ENCODE measurements at places on chromosomes 12 and 14.

DNA sequence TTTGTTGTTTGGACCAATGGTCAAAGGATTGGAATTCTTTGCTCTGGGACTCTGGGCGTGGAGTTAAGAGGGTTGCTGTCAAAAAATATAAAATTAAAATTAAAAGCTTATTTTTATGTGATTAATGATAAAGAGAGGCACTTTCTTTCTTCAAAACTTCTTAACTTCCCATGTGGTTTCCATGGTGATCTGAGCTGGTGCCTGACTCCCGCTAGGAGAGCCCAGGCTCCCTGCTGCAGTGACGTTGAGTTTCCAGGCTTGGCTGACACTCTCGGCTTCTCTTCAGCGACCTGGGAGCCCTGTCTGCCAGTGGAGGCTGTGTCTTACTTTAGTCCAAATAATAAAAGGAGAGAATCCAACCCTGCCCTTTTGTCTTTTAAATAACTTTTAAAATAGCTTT lies 84.4 kb downstream of the GALC start:
- no peak for DNase-seq

DNA sequence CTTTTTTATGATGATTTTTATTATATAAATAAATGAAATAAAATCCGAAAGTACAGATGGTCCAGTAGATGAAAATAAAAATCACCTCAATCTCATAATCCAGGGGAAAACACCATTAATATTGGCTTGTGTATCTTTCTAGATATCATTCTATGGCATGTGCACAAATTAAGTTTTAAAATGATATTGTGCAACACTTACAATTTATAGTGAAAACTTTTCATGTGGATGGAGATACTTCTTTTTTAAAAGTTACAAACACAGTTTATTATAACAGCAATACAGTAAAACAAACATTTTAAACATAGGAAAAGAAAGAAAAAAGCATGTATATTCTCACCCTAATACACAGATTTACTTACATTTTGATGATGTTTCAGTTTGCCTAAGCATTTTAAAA lies 98.9 kb upstream of the RMST start:
- no peak for DNase-seq

DNA sequence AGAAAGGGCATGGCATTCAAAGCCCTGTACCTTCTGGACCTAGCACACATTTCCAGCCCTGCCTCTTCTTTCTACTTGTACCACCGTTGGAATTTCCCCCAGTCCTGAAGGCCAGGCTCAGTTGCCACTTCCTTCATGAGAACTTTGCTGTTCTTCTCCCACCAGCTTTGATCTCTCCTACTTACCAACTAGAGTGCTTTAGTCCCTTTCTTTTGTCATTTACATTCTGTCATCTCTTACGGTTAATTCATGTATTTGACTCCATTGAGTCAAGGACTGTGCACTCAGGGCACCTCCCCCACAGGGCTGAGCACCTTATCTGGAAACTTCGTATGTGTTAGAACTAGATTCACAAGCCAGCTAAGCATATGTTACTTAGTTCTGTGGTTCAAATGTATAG lies 26.3 kb downstream of the BICDL1 start:
- DNase-seq = no peak

DNA sequence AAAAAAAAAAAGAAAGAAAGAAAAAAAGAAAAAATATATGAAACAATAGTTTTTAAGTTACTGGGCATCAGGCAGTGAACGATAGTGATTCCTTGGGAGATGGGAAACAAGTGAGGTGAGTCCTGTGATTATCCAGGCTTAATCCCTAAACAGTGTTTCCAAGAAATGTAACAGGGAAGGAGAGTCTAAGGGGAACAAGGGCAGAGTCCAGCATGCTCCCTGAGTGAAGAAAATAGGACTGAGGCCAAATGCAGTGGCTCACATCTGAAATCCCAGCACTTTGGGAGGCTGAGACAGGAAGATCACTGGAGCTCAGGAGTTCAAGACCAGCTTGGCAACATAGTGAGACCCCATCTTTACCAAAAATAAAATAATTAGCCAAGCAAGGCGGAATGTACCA lies 40.7 kb downstream of the R3HDM2 start:
- no peak for DNase-seq

Measured in ACHN (cell line).